ENCODE measurements at places on chromosomes 4 and X. TPM values are rescaled to one million over a fixed set of nuclear protein-coding genes. Genes with fewer than 3 reads are reported as not detected.

DNA sequence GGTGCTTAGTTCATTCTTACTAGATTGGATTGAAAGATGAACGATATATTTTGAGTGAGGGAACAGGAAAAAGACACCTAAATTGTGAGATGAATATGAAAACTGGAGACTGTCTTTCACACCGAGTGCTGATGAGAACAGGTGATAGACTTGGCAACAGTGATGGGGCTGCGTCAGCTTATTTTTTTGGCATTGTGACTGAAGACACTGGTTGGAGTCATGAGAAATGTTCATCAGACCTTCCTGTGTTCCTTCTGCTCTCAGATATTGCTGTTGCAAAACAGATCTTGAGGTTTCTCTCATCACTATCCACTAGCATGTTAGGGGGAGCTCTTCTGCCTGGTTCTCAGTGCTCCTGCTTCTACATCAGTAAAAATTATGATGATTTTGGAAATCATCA, 124.2 kb upstream of the KCNIP4 start:
- no peaks in the 10 kb centered on the region for H3K27me3 ChIP-seq
- H3K4me1 ChIP-seq: peaks cover 8% of the 10 kb centered on the region
- DNase-seq: no peak
- no peak overlapping the region for H3K4me3 ChIP-seq
- H3K36me3 ChIP-seq: no peaks in the 10 kb centered on the region

- no peaks in the 10 kb centered on the region for H3K36me3 ChIP-seq
- no peak for DNase-seq
These were observed 449.1 kb downstream of the FAM133A start for GRCh38 chrX:94123062-94123461.

- no peaks in the 10 kb centered on the region for H3K36me3 ChIP-seq
- H3K4me1 ChIP-seq: no peaks in the 10 kb centered on the region
- H3K4me3 ChIP-seq: no peak overlapping the region
These were observed 292.1 kb downstream of the PRDM5 start for GRCh38 chr4:120630427-120630826.

DNA sequence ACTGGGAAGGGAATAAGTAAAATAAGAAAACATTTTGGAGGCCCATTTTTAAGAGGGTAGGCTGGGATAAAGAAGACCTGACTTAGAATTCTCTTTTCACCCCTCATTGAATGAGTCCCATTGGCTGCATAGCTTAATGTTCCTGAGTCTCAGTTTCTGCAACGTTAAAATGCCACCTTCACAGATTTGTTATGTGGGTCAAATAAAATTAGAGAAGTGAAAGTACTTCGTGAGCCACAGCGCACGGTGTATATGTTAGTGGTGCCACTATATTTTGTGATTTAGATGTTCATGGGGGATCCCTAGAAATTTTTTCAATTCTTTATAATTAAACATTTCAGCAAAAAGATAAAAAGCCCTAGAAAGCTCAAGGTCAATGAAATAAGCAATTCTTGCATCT, 109.2 kb upstream of the HS3ST1 start:
- no peak overlapping the region for H3K27ac ChIP-seq
- H3K4me1 ChIP-seq: no peaks in the 10 kb centered on the region
- no peaks in the 10 kb centered on the region for H3K27me3 ChIP-seq
- DNase-seq: no peak
- H3K36me3 ChIP-seq: no peaks in the 10 kb centered on the region

- H3K27me3 ChIP-seq: peaks cover 14% of the 10 kb centered on the region
- no peak overlapping the region for H3K27ac ChIP-seq
- no peak overlapping the region for H3K4me3 ChIP-seq
These were observed 16.9 kb upstream of the ANOS1 start for GRCh38 chrX:8748855-8749254.

DNA sequence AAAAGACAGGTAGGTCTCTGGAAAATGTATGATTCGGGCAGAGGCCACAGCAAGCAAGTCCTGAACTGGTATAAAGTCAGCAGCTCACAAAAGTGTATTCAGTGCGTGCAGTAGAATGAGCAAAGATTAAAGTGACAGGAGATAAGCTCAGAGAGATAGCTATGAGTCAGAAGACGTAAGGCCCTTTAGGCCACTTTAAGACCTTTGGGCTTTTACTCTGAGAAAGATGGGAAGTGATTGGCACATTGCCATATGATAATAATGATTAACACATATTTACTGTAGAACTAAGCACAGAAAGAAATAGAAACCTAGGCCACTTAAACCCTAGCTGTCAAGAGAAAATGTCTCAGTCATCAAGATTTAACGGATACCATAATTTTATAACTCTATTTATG, 51.7 kb downstream of the TBCK start:
- DNase-seq: no peak
- no peaks in the 10 kb centered on the region for H3K27me3 ChIP-seq
- H3K4me1 ChIP-seq: peaks cover 6% of the 10 kb centered on the region
- H3K36me3 ChIP-seq: peaks cover 1% of the 10 kb centered on the region

DNA sequence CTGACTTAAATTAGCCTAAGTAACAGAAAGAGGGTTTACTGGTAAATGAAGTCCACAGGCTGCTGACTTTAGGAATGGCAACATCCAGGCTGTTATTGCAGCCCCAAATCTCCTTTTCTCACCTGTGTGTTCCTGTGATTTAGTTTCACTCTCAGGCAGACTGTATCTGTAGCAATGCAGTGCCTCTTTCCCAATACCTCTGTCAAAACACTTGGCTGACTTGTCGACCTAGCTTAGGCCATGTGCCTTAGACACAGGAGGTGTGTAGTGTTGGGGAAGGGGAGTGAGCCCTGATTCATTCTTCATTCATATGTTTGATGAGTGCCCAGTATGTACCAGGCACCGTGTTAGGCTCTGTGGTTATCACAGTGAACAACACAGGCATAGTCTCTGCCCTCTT, 46.9 kb downstream of the JADE3 start:
- no peaks in the 10 kb centered on the region for H3K4me1 ChIP-seq
- H3K27me3 ChIP-seq: peaks cover 47% of the 10 kb centered on the region
- no peak for DNase-seq
- no peak overlapping the region for H3K27ac ChIP-seq

- no peaks in the 10 kb centered on the region for H3K4me1 ChIP-seq
- H3K4me3 ChIP-seq: no peak overlapping the region
- no peak for DNase-seq
- H3K36me3 ChIP-seq: peaks cover 6% of the 10 kb centered on the region
- no peaks in the 10 kb centered on the region for H3K27me3 ChIP-seq
These were observed 483.9 kb downstream of the IDS start for GRCh38 chrX:149021159-149021558.

DNA sequence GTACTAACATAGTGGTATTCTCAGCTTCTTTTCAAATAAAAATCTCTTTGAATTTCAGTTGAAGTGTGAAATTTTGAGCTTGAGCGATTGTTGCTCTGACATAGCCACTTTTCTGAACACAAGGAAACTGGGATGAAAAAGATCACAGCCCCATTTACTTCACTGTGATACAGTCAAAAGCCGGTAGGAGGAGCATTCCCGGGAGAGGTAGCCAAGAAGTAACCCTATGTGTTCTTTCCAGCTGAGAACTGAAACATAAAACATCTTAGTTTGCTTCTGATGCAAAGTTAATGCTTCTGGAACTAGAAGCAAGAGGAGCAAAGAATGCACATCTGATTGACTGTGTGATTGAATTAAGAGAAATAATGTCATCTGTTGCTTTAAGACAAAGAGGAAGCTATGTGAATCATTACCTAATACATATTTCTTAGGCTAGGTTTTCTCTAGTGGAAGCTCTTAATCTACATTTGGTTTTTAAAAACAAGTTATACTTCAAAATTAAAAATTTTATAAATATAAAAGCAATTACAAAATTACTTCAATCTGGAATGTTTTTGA, 88.3 kb upstream of the UNC5C start:
- no peaks in the 10 kb centered on the region for H3K36me3 ChIP-seq
- no peak overlapping the region for H3K27ac ChIP-seq
- H3K27me3 ChIP-seq: no peaks in the 10 kb centered on the region
- no peak overlapping the region for H3K4me3 ChIP-seq

PALLD gene
- 16.7 TPM for total RNA-seq

PNMA3 gene
- total RNA-seq: 2.2 TPM

CCDC120 gene
- total RNA-seq: 9.0 TPM

PPBP gene
- total RNA-seq: not detected

IL3RA gene
- 7.5 TPM for total RNA-seq

VCX3A gene
- total RNA-seq: not detected
